Smooth muscle cell of the pulmonary artery (primary cell): ENCODE measurements at places on chromosomes 3 and 15. TPM values are rescaled to one million over a fixed set of nuclear protein-coding genes. Genes with fewer than 3 reads are reported as not detected.

ALDH1A2 gene
- total RNA-seq: 0.86 and 3.8 TPM in 2 replicates

SLC24A5 gene
- total RNA-seq: not detected in 2 replicates

UBA3 gene
- 52.1 and 64.4 TPM in 2 replicates for total RNA-seq

DISP2 gene
- total RNA-seq: 0.13 and 0.17 TPM in 2 replicates

LRTM1 gene
- not detected in 2 replicates for total RNA-seq

CTXN2 gene
- total RNA-seq: not detected in 2 replicates

GOLGA6L7 gene
- total RNA-seq: not detected in 2 replicates

OCA2 gene
- not detected in 2 replicates for total RNA-seq

ANKRD63 gene
- total RNA-seq: not detected in 2 replicates

KCNMB3 gene
- total RNA-seq: 0.76 and 1.0 TPM in 2 replicates

CTDSPL gene
- total RNA-seq: 24.4 and 26.1 TPM in 2 replicates

IL17RD gene
- total RNA-seq: 3.4 and 8.3 TPM in 2 replicates

GABRA5 gene
- total RNA-seq: not detected in 2 replicates
